Panc1 (cell line): ENCODE measurements at places on chromosomes 11 and 22.
A peak's percentile ranks its signal among the peaks of the same experiment; 100 is the strongest.

DNA sequence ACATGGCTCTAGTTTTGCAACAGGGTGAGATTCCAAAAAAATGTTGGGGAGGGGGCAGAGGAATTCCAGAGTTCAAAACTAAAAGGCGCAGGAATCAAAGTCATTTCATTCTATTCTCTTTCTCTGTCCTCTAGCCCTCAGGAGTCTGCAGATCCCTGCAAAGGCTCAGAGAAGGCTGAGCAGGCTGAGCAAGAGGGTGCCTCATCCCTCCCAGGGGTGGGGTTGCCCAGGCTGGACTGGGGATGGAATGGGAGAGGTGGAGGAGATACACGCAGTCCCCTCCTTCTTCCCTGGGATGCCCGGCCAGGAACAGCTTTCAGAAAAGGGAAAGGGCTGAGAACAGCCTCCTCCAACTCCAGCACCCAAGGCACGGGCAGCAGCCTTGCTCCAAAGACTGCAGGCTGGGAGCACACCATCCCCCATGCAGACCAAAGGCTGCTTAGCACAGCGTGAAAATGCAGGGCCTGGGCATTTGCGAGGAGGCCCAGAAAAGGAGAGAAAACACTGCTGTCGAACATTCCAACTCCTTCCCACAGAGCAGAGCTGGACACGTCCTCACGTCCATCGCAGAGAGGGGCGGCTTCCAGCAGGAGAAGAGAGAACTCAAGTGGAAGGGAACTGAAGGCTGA, 51.8 kb downstream of the MN1 start:
- H3K36me3 ChIP-seq, result no peaks in the 10 kb centered on the region
- no peak for DNase-seq
- no peaks in the 10 kb centered on the region; the same call in 1 of the 2 replicates for H3K27me3 ChIP-seq

DNA sequence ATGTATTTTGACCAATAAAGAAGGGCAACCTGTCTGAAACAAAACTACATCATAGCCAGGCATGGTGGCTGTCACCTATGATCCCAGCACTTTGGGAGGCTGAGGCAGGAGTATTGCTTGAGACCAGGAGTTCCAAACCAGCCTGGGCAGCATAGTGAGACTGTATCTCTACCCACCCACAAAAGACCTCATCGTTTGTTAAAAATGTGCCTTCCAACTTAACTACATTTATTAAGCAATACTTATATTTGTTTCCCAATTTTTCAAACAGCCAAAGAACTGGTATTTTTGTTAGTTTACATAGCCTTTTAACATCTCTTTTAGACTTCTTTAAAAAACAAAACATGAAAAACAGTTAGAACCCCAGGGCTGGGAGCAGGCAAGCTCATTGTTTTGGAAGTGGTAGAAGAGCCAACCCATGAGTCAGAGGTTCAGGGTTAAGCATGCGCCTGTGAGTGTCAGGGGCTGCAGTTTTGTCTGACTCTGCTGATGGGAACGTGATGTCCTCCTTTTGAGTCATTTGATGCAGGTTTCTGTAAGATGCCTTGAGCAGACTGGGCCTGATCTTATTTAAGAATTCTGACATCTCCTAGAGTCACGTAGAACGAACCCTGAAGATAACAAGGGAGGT, 53.9 kb upstream of the CRTAM start:
- no peaks in the 10 kb centered on the region for H3K4me1 ChIP-seq
- no peaks in the 10 kb centered on the region for H3K36me3 ChIP-seq
- no peaks in the 10 kb centered on the region for H3K27me3 ChIP-seq
- no peak for DNase-seq
- H3K27ac ChIP-seq, result no peak overlapping the region

DNA sequence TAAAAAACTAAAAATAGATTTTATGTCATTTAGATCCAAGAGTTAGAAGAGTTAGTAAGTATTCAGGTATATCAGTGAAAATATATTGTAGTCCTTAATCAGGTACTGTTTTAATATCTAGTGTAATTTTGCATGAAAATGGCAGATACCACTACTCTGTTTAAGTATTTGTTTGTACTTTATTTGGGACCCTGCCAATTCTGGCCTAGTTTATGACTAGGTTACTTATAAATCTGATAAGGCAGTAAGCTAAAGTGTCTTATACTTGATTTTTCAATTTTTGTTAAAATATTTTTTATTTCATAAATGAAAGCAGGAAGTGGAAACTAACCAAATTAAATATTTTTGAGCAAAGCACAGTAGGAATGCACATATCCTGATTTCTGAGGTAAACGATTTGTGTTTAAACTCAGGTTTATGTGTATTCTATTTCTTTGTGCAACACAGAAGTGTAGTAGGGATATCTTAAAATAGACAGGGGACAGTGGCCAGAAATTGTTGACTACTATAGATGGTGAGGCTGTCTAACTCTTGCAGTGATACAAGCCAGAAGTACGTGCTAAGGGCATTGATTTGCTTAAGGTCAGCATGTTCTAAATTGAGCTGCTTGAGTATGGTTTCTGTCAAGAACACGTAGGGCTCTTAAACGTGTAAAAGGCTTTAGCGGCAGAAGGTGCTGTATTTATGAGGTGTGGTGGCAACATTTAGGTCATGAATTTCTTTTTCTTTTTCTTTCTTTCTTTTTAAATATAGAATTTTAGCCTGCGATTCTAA, 34.0 kb downstream of the HIPK3 start:
- no peaks in the 10 kb centered on the region for H3K36me3 ChIP-seq
- H3K27ac ChIP-seq, result no peak overlapping the region
- no peak overlapping the region for H3K4me3 ChIP-seq

GRCh38 chr11:122977470-122978298, 4.0 kb downstream of the BSX start:
- no peaks in the 10 kb centered on the region for H3K36me3 ChIP-seq
- peaks cover 87% of the 10 kb centered on the region for H3K27me3 ChIP-seq
- peaks cover 10% of the 10 kb centered on the region; the same call in 1 of the 2 replicates for H3K4me1 ChIP-seq
- no peak overlapping the region for H3K27ac ChIP-seq

GRCh38 chr11:63023841-63024648, 8.4 kb upstream of the SLC22A8 start:
- no peaks in the 10 kb centered on the region; the same call in 1 of the 2 replicates for H3K27me3 ChIP-seq
- no peak overlapping the region for H3K4me3 ChIP-seq
- no peak overlapping the region for H3K27ac ChIP-seq
- H3K36me3 ChIP-seq, result no peaks in the 10 kb centered on the region
- H3K4me1 ChIP-seq, result no peaks in the 10 kb centered on the region
- peak; percentile 39 for DNase-seq

GRCh38 chr22:35917651-35918050, 111.0 kb downstream of the RBFOX2 start:
- peaks cover 17% of the 10 kb centered on the region for H3K4me1 ChIP-seq
- no peak overlapping the region for H3K27ac ChIP-seq
- H3K27me3 ChIP-seq, result no peaks in the 10 kb centered on the region
- no peak for DNase-seq
- no peaks in the 10 kb centered on the region for H3K36me3 ChIP-seq

- H3K36me3 ChIP-seq, result no peaks in the 10 kb centered on the region
- DNase-seq, result no peak
- no peaks in the 10 kb centered on the region for H3K27me3 ChIP-seq
- H3K4me3 ChIP-seq, result no peak overlapping the region
- no peak overlapping the region for H3K27ac ChIP-seq
These were observed 11.9 kb downstream of the SLC29A2 start for GRCh38 chr11:66359662-66360087.

GRCh38 chr11:8757047-8757446, 74.5 kb downstream of the RPL27A start:
- no peak for DNase-seq
- H3K27ac ChIP-seq, result no peak overlapping the region
- H3K4me3 ChIP-seq, result no peak overlapping the region
- H3K27me3 ChIP-seq, result no peaks in the 10 kb centered on the region
- no peaks in the 10 kb centered on the region for H3K4me1 ChIP-seq

DNA sequence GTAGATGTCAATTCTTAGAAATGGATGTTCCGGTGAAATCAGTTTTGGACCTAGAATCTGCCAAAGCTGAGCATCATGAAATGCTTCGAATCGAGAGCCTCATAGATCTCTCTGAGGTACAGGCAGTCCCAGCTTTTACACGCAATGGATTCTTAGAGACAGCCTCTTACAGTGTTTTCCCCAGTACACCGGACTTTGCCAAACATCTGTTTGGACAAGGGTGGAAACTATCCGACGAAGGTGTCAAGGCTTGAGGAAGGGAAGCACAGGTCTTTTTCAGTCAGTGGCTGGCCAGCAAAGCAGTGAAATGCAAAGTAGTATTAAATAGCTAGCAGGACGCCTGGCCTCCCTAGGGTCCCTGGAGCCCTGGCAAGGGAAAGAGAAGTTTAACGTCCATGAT, 4.9 kb downstream of the GRK3 start:
- H3K27ac ChIP-seq, result no peak overlapping the region
- H3K36me3 ChIP-seq, result no peaks in the 10 kb centered on the region; the same call in 1 of the 2 replicates
- H3K27me3 ChIP-seq, result no peaks in the 10 kb centered on the region

DNA sequence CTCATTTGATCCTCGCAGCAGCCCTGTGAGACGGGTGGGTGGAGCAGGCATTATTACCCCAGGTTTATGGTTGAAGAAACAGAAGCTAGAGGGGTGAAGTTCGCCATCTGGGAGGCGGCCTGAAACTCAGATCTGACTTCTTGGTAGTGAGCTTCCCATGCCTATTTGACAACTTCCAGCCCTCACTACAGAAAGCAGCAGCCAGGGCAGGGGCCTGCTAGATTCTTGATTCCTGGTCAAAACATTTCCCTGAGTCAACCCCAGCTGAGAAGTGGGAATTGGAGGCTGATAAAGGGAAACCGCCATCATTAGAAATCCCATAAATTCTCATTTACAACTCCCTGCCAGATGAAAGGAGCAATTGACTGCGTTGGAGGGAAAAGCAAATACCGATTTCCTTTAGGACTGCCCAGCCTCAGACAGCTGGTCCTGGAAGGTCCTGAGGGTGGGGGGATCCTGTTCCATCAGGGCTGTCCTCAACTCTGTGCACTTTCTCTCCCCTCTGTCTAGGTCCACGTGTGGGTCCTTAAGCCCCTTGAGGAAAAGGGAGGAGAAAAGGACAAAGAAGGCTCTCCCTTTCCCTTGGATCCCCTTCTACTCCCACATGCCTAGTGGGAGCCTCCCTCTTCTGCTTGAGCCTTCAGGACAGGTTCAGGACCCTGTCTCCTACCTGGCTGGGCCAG, 10.2 kb upstream of the NECTIN1 start:
- peaks cover 6% of the 10 kb centered on the region for H3K27me3 ChIP-seq
- H3K36me3 ChIP-seq, result no peaks in the 10 kb centered on the region
- H3K27ac ChIP-seq, result no peak overlapping the region
- H3K4me3 ChIP-seq, result no peak overlapping the region
- no peaks in the 10 kb centered on the region for H3K4me1 ChIP-seq
- no peak for DNase-seq

DNA sequence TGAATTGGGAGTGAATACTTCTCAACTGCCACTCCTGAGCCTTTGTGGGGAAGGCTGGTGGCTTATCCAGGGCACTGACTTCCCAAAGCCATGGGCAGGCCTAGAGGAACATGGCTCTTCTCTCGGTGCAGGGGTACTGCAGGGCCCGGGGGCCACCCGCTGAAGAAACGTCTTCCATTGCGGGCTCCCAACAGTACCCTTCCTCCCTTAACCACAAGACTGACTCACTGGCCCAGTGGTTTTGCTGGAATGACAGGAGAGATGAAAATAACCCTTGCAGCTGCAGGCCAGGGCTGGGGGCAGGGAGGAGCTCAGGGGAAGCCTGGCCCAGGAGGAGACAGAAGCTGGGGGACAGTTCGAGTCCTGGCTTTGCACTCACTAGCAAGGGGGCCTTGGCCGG, 13.5 kb downstream of the TXN2 start:
- no peaks in the 10 kb centered on the region for H3K36me3 ChIP-seq
- DNase-seq, result no peak
- H3K27ac ChIP-seq, result peak overlapping the region; percentile 88
- H3K27me3 ChIP-seq, result no peaks in the 10 kb centered on the region

DNA sequence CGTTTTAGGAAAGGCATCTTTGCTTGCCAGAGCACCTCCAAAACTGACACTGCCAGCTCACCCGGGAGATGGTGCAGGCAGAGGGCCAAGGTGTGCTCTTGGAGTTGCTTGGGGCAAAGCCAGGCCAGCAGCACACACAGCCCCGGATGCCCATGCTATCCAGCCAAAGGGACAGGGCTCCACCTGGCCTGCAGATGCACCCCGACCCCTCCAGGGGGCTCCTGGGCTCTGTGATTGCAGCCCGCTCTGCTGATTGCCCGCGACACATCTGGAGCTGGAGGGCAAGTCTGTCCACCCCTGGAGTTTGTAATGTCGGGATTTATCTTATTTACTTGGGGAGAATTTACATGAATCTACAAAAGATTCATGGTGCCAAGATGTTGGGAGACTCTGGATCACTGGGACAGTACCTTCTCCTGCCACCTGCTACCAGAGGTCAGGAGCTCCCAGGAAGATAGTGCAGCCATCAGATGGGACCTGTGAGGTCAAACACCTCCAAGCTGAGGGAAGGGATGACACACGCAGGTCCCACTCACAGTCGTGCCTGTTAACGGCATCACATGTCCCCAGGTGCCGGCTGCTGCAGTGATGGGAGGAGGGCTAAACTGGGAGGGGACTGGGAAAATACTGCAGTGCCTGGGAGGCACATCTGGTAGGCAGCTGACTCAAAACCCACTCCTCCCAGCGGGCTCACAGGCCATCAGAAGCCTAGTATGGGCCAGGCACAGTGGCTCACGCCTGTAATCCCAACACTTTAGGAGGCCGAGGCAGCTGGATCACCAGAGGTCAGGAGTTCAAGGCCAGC, 17.2 kb downstream of the CBX7 start:
- no peak overlapping the region for H3K27ac ChIP-seq
- DNase-seq, result no peak
- no peaks in the 10 kb centered on the region for H3K36me3 ChIP-seq
- no peaks in the 10 kb centered on the region for H3K27me3 ChIP-seq
- no peak overlapping the region for H3K4me3 ChIP-seq

DNA sequence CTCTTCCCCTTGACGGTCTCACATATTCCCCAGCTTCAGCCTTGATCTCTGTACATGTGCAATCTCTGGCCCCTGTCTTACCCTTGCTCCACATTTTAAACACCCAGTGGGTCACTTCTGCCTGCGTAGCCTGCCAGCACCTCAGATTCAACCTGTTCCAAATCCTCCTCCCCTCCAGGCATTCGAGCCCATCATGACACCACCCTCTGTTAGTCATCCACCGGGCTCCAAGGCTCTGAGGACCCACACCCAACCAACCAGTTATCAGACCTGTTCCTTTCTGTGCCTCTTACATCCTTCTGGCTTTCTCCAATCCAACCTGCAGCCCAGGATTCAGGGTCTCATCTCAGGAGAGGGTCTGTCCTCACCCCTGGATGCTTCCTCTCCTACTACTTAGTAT, 119.8 kb upstream of the TBCEL start:
- no peak for DNase-seq
- peaks cover 28% of the 10 kb centered on the region for H3K27me3 ChIP-seq
- H3K4me3 ChIP-seq, result no peak overlapping the region
- H3K36me3 ChIP-seq, result no peaks in the 10 kb centered on the region
- 0 out of 2 replicates have a peak, but pooled peaks cover 3% of the 10 kb centered on the region for H3K4me1 ChIP-seq

- no peaks in the 10 kb centered on the region for H3K36me3 ChIP-seq
- no peak overlapping the region for H3K27ac ChIP-seq
- no peaks in the 10 kb centered on the region for H3K4me1 ChIP-seq
- no peak for DNase-seq
- H3K4me3 ChIP-seq, result no peak overlapping the region
These were observed 7.9 kb upstream of the SOX6 start for GRCh38 chr11:16364254-16364653.
